ENCODE measurements at places on chromosomes 5 and 9.

- DNase-seq, result no peak
These were observed 177.9 kb downstream of the C9orf50 start for GRCh38 chr9:129442803-129443511.

DNA sequence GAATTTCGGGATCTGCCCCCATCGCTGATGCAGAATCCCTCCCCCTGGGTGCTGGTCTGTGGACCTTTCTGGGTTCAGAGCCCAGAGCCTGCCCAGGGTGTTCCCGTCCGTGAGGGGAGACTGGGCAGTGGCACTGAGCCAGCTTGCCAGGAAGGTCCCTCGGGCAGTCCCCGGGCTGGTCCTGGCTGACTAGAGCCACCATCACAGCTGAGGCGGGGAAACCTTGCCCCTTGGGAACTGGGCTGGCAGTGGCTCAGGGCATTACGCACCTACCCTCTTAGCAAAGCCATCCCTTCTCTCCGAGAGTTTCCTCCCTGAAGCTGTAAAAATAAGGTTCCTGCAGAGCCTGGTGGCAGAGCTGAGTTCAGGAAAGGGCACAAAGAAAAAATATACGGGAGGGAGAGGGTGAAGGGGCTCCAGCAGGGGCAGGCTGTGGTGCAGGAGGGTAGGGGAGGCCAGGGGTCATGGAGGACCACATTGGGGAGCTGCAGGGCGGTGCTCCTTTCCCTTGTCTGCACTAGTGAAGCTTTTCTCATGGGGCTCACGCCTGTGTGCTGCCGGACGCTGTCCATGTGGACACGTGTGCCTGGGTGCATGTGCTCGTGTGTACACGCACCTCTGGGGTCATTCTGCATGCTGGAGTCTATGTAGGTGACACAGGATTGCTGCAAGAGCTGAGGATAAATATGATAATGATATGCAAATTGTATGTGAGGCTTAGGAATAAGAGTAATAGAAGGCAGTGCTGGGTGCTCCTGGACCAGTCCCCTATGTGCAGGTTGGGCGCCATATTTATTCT lies 118.9 kb downstream of the LHX2 start:
- DNase-seq, result no peak

DNA sequence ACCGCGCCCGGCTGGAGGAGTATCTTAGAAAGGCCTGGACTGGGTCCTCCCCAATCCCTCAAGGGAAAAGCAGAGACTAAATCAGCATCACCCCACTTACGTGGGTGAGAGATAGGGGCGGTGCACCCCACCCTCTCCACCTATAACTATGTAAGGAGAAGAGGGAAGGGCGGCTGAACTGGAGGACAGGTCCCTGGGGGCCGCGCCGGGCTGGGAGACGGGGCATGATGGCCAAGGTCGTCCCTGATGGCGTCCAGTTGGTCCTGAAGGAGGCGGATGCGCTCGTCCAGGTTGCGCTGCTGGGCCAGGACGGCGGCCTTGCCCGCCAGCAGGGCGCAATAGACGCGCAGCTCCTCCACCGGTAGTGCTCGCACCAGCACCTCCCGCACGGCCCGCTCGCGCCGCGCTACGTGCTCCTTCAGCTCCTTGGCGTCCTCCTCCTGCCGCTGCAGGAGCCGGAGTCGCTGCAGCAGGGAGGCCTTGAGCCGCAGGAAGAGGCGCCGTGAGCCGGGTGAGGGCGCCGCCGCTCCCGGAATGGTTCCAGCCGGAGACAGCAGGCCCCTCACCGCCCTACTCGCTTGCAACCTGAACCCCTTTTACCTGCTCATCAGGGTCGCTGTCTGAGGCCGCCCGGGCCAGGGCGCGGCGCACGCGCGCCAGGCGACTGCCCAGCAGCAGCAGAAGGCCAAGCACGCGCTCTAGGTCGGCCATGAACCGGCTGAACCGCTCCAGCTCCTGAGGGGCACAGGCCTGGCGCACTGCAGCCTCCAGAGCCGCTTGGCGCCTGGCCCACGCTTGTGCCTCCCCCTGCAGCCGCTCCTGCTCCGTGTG lies 7.6 kb downstream of the SHROOM1 start:
- DNase-seq, result no peak

GRCh38 chr5:313806-314376 lies 7.6 kb upstream of the AHRR start:
- no peak for DNase-seq

GRCh38 chr5:101390151-101390908 lies 487.2 kb upstream of the ST8SIA4 start:
- DNase-seq, result no peak

DNA sequence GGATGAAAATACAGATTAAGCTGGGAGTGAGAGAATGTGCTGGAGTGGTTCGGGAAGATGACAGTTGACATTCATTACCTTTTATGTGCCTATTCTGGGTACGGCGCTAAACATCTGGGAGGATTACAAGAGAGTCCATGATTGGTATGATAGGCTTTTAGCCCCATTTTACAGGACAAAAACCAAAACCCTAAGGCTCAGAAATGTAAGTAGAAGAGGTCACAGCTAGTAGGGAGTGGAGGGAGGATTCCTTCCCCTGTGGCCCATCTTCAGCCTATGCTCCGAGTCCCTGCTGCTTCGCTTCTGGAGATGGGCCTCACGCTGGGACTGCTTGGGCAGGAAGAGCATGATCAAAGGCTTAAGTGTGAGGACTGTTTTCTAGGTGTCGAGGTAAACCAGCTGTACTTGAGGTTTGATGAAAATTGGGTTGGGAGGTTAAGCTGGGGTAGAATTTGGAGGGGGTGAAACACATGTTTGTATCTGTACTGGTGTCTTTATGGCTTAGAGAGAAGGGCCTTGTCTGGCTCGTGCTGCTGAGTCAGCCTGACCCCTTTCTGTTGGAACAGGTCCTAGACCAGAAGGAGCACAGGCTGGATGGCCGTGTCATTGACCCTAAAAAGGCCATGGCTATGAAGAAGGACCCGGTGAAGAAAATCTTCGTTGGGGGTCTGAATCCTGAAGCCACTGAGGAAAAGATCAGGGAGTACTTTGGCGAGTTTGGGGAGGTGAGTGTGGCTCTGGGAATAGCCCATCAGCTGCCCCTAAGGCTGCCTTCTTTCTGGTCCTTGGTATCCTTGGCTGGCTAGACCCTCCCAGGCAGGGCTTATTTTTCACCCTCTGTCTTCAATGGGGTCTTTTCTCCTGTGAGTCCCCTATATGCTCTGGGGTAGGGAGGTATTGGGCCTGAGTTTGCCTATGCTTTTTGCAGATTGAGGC lies 2.1 kb downstream of the HNRNPAB start:
- DNase-seq, result no peak

GRCh38 chr9:72217306-72217842 lies 68.1 kb downstream of the GDA start:
- DNase-seq, result no peak

DNA sequence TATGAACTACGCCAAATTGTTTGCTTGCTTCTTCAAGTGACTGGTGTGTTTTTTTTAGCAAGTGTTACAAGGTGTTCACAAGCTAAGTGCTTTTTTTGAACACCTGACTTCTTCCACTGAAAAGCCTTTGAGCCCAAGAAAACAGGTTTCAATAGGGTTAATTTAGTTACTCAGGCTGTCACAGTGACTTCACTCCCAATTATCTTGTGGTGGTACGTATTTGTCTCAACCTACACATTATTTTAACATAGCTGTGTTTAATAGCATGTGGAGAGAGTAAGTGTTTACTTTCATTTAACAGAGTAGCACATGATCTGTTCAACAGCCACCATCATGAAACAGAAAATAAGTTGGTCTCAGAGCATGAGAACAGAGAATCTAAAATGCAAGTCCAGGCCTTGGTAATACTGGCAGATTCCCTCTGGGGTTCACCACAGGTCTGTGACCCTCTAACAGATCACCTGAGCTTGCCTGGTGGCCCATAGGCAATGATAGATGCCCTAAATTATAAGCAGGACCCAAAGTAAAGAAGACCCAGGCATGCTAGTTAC lies 267.7 kb upstream of the SMARCA2 start:
- no peak for DNase-seq

DNA sequence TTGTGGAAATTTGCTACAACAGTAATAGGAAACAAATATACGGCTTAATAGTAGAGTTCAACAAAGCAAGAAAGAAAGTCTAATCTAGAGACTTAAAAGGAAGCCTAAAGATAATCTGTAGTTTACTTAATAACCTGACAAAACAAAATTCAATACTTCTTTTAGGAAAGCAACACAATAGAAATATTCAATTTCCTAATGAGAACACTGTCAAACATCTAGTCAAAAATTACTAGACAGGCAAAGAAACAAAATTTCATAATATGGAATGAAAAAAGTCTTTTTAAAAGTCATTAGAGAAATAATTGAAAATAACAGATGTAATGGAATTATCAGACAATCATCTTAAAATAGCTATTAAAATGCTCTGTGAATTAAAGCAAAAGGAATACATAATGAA lies 692.5 kb upstream of the ADAMTS16 start:
- DNase-seq, result no peak

- no peak for DNase-seq
These were observed 30.2 kb upstream of the NR3C1 start for GRCh38 chr5:143433670-143434069.

DNA sequence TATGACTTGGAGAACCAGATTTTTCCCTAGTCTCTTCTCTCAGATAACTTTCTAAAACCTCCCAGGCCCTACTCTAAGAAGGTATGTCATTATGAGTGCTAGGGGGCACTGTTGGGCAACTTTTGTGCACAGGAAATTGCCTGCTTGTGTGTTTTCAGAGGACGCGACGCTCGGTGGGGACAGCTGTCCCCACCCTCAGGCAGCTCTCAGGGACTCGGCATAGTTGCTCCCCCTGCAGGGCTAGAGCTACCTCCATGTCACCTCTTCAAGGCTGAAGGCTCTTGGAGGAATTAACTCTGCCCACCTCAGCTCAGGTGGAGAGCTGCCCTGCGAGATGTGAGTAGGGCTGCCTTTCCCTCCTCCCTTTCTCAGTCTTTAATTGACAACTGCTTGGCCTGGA lies 10.2 kb upstream of the TIFAB start:
- no peak for DNase-seq

- DNase-seq, result no peak
These were observed 200.8 kb downstream of the DIRAS2 start for GRCh38 chr9:90441814-90442213.

DNA sequence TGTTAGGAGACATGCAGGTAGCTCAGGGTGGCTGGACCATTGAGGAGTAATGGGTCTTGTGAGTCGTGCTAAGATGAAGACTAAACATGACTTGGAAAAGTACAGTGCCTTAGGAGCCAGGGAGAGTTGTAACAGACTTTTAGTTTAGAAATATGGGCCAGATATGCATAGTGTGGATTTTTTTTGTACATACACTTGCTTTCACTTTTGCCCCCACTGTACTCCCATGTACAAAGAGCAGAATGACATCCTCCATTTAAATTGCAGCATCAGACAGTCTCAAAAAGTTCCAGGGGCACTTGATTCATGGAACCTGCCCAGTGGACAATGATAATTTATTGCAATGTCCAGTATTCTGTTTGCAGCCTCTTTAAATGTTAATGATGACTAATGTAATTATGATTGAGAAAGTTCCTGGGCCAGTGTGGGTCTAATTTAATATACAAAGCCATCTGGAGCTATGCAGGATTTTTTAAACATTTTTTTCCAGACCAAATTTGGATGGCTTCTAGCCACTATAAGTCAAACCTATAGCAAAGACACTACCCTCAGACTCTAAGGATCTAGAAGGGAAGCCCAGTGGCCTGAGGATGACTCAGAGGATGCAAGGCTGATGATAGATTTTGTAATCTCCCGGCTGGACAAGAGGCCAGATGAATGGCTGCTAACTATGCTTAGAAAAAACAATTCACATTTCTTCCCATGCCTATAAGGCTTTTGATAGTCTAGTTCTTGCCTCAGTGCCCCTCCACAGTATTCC lies 80.1 kb downstream of the TRPC7 start:
- no peak for DNase-seq

DNA sequence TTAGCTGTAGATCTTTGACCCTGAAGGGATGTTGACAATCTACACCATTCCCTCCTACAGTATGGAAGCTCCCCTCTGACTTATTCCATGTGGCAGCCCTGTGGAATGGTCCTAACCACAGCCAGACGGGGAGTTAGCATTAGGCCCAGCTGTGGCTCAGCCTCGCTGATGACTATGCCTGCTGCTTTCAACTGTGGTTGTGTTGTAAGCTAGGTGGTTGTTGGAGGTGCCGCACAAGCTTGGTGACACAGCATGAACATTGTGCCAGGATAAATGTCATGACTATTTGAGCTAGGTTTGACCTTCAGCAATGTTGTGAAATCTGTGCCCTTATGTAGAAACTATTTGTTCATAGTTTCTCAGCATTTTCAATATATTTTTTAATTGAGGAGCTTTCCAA lies 40.6 kb downstream of the SGCD start:
- DNase-seq, result no peak

GRCh38 chr5:60026161-60026560 lies 132.6 kb upstream of the PDE4D start:
- DNase-seq, result no peak

- no peak for DNase-seq
These were observed 29.3 kb downstream of the DAB2 start for GRCh38 chr5:39395521-39395920.

- DNase-seq, result no peak
These were observed 179.0 kb downstream of the MAN2A1 start for GRCh38 chr5:109868737-109869136.

DNA sequence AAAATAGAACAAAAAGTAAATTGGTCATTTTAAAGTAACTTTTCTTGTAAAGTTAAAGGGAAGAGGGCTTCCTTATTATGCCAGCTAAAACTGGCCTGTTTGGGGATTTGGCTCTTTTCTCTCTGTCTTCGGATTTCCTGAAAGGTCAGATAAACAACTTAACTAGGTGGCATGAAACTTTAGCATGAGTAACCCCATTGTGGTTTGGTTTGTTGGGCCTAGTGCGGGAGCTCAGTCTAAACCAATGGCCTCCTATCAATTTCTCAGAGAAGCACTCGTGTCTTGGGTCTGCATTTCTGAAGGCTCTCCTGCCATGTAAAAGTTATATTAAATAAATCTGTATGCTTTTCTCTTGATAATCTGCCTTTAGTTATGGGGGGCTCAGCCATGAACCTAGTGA lies 48.5 kb upstream of the ANKH start:
- DNase-seq, result no peak
